ENCODE measurements at places on chromosomes 5 and 9.

- DNase-seq, result no peak
These were observed 91.2 kb downstream of the MTRR start for GRCh38 chr5:7960142-7960541.

GRCh38 chr5:116492016-116492623 is 82.5 kb downstream of the SEMA6A start:
- DNase-seq, result peak; percentile 73

DNA sequence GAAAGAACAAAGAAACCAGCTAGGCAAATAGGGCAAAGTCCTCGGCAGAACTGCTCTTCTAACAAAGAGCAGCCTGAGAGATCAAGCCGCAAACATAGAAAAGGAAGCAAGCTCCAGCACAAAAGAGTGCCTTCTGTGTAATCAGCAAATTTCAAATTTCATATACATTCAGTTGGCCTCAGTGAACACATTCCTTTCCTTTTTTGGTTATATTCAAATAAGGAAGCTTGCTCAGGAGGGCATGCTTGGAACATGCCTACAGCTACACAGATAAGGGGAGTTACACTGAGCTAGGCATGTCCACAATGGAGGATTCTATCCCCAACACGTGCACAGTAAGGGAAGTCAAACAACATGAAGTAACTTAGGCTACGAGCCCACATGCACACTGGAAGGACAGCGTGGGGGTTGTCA is 23.4 kb downstream of the IL33 start:
- no peak for DNase-seq

DNA sequence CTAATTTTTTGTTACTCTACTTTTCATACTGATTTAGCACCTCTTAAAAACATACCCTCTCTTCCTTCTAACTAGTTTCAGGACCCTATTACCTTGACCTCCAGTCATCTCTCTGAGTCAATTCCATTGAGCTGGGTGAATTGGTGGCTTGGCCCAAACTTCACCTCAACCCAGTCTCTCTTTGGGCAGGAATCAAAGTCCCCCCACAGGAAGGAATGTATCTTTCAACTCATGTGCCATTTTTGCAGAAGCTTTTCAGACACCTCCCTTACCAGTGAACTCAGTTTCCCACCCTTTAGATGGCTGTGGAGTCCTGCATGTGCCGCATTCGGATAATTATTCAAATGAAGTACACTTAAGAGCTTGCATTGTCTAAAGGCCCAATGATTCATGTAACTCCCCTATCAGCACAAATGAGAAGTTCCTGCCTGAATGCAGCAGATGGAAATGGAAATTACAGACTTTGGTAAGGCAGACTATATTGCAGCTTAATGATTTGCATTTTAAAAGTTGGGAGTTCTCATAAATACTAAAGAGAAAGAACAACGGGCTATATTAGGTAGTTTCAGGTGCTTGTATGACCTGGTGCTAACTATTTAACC is 693.5 kb downstream of the PTPRD start:
- no peak for DNase-seq

DNA sequence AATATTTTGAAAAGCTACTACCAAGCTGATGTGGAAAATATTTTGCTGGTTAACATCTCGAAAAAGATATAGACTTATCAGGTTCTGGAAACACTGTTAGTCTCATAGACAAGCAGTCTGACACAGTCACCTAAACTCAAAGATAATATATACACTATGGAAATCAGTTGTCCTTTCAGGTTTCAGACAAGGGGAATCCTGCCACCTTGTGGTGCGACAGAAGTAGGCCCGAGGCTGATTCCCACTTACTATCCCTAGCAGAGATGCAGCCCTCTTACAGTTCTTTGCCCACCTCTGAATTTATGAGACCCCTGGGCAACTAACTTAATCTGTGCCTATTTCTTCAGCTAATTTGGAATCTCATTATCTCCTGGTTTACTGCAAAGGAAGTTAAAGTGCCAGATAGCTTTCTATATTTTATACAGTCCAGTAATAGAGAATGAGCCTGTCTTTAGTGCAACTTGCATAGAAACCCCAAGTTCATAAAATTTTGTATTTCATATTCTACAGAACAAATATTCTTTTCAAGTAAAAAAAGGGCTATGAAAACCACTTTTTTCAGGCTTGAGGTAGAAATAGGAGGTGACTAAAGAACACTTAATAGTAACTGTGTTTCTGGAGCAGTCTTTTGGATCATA is 16.9 kb downstream of the RAD1 start:
- peak; percentile 59 for DNase-seq

DNA sequence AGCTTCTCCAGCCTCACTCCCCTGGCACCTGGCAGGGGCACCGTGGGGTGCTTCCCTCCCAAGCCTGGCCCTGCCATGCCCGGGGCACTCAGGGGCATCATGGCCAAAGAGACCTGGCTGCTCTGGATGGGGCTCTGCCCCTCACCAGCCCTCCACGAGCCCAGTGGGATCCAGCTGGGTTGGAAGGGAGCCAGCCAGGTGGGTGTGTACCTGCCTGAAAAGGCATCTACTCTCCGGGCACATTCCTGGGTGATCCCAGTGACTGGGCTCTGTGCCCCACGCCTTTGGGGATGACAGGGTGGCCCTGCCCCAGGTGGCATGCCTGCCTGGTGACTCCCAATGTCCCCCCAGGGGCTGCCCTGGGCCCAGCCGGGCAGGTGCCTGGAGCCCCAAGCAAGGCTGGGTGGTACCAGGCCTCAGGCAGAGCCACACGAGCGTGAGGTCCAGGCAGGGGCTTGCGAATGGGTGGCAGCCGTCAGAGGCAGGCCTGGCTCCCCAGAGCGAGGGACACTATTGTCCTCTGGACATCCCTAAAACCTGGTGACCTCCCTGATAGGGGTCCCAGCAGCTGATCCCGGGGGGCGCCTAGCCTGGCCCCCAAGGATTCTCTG is 777 bp downstream of the GPSM1 start:
- DNase-seq, result no peak

DNA sequence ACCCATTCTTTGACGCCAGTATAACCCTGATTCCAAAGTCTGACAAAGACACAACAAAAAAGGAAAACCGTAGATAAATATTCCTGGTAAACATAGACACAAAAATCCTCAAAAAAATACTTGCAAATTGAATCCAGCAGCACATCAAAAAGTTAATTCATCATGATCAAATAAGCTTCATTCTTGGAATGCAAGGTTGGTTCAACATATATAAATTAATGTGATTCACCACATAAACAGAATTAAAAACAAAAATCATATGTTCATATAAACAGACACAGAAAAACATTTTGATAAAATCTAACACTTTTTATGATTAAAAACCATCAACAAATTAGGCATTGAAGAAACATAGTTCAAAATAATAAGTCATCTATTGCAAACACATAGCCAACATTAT is 324.2 kb upstream of the TRPC7 start:
- no peak for DNase-seq

- DNase-seq, result no peak
These were observed 44.0 kb downstream of the VAV2 start for GRCh38 chr9:133948131-133948530.

GRCh38 chr5:76710991-76711390 is 4.9 kb upstream of the F2R start:
- DNase-seq, result peak; percentile 40

- no peak for DNase-seq
These were observed 230.2 kb downstream of the TMEM232 start for GRCh38 chr5:110496276-110496675.

GRCh38 chr5:126971455-126972031 is 58.8 kb downstream of the MARCHF3 start:
- no peak for DNase-seq

All from AG08396 (cell line).